ENCODE measurements at places on chromosomes 1 and 21.

DNA sequence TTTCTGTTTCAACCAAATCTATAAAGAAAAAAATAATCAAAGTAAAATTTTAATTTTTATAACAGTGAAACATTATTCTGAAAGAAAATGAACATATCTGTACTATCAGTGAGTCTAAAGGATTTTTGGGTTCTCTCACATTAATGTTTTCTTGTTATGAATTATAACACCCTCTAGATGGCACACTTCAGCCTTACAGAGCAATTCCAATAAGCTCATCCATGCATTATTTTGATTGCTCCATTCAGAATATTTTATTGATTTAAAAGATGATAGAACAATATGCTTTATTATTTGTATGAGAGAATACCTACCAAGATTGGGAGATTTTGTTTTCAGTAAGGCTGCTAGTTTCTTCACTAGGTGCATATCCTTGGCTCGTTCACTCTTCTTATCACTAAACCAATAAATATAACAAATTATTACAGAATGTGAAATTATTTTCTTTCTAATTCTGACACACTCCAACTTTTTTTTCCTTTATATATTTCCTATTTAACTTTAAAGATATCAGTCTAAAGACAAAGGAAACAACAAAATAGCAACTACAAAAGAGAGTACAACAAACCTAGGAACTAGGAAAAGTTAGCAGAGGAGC is 82.4 kb downstream of the RAB3GAP2 start:
- DNase-seq: peak; percentile 48

GRCh38 chr1:54724771-54725170 is 9.1 kb downstream of the TTC4 start:
- DNase-seq: no peak

DNA sequence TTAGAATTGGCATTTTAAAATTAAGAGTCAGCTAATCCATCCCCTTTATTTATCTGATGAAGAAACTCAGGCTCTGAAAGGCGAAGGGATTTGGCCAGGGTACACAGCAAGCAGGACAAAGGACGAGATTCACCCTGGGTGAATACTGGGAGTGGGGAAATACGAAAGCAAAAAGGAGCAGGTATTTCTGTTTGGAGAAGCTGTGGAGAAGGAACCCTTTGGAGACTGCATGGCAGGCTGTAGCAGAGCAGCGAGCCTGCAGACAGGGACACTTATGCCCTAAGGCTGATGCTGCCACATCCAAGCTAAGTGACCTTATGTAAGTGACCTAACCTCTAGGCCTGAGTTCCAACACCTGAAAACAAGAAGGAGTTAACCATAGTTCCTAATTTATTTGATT is 207.2 kb upstream of the C1orf87 start:
- DNase-seq: no peak

DNA sequence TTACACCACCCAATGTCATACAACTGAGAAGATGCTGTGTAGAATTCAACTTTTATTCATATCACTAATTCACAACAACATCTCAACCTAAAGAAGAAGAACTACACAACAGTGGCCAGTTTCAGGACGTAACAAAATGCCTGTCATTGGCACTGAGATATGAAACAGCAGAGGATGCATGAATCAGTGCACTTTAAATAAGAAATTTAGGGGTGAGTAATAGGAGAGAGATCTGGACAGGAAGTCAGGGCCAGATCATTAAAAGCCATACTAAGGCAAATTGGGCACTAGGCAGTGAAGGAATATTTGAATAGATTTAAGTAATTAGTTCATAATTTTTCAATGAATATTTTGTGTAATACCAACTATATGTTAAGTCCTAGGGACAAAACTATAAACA is 510.5 kb downstream of the PLPP3 start:
- no peak for DNase-seq

DNA sequence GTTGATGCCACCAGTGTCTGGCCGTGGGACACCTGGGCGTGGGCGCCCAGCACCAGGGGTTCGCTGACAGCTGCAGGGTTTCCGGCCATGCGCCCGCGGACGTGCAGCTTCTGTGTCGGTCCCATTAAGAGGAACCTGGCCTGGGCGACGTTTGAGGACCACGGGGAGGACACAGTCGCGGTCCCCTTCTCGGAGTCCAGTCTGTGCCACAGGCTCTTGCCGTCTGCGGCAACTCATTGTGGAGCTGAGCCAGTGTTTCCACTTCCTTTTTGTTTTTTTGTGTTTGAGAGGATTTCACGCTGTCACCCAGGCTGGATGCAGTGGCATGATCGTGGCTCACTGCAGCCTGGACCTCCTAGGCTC is 1.6 kb upstream of the C1orf159 start:
- DNase-seq: no peak

- no peak for DNase-seq
Measured at GRCh38 chr1:26496861-26497260, 24.6 kb downstream of the HMGN2 start.

- DNase-seq: no peak
Measured at GRCh38 chr1:116806245-116806644, 52.0 kb downstream of the CD2 start.

DNA sequence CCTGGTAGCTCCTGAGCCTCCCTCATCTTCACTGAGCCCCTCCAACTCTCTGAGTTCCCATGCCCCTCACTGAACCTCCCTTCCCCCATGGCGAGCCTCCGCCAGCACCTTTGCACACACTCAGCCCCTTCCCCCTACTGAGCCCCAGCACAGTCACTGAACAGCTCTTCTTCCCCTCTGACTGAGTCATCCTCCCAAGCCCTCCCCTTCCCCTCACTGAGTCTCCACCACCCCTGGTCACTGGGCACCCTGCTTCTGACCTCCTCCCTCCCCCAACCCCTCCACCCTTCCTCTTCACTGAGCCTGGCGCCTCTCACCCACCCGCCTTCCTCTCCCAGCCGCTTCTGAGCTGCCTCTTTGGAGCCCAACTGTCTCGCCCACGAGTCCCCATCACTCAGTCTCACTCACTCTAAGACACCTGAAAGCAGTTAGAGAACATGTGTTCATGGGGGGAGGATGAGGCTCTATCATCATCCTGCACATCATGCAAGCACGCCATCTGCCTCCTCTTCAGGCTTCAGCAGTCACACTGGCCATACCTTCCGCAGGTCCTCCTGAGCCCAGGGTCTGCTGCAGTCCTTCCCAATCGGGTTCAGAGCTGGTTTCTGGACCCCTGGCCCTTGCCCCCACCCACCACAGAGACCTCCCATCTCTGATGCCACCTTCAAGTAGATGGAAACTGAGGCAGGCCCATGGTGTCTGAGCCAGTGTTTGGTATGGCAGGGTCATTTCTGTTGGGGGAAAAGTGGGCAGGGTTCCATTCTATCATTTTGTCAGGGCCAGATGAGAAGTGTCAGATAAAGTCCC is 2.0 kb upstream of the TRNP1 start:
- DNase-seq: no peak

GRCh38 chr1:231702804-231703203 is 76.2 kb downstream of the DISC1 start:
- no peak for DNase-seq

DNA sequence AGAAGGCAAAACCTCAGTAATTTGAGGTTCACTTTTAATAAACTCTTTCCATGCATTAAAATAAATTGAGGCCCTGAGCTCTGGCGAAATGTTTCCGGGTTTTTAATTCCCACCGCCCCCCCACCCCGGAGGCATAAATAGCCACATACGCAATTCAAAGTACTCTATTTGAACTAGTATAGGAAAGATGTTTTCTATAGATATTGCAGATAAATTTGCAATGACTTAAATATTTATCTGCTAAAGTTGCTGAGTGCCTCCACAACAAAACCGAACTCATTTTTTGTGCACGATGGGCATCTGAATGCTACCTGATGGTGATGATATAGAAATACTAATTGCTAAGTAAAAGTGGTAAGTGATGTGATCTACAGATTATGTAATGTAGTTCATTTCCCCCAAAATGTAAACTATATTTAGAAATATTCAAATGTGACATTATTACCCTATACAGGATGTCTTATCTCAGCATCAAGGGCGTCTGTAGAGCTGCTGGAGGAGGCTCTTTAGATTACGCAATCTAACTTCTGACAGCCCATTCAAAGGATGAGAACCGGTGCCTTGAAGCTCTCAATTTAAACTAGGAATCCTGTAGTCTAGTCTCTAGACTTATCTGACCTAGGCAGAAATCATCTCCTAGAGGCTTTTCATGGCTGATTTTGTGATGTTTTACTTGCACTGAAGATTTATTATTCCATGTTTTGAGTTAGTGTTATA is 8.5 kb downstream of the IRF2BP2 start:
- DNase-seq: no peak

DNA sequence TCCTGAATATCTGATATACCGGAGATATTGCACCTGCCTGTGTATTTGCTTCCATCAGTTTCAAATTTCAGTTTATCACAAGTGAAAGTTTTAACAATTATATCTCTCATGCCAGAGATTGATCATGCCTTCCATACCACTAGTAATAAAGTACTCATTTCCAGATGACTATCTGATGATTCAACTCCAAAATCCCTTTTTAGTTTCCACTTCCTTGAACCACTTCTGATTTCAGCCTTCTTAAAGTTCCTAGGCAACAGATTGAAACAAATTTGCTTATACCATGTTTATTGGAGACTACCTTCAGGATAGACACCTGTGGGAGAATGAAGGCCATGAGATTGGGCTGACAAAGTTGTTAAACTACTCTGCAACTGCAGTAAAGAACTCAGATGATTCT is 21.5 kb upstream of the COL11A1 start:
- no peak for DNase-seq

DNA sequence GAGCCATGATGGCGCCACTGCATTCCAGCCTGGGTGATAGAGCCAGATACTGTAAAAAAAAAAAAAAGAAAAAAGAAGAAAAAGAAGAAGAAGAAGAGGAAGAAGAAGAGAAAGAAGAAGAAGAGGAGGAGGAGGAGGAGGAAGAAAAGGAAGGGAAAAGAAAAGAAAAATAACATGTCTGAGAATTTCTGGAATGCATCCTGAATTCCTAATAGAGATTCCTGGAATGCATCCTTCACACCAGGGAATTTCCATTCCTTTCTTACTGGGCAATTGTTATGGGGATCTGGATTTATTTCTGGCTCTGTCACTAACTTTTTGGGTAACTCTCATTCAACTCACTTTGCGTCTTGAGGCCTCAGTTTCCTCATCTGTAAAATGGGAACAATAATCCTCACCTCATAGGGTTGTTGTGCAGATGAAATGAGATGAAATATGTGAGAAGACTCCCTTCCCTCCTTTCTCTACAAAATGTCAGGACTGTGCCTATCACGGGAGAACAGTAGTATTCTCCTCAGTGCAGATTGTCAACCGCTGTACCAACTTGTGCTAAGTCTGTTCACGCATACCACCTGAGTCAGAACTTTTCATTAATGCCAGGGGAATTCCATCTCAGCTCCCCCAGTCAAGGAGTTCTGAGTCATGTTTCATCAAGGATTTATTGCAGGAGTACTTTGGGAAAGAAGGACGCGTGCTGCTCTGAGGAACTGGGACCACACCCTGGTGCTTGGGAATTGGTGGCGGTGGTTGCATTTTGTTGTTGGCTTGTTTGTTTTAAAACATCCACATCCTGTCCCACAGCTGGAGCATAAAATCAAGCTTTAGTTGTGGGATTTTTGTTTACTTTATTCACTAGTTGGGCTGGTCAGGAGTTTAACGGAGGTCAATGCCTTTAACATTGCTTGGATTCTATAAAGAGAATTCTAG is 42.4 kb upstream of the ROR1 start:
- no peak for DNase-seq

DNA sequence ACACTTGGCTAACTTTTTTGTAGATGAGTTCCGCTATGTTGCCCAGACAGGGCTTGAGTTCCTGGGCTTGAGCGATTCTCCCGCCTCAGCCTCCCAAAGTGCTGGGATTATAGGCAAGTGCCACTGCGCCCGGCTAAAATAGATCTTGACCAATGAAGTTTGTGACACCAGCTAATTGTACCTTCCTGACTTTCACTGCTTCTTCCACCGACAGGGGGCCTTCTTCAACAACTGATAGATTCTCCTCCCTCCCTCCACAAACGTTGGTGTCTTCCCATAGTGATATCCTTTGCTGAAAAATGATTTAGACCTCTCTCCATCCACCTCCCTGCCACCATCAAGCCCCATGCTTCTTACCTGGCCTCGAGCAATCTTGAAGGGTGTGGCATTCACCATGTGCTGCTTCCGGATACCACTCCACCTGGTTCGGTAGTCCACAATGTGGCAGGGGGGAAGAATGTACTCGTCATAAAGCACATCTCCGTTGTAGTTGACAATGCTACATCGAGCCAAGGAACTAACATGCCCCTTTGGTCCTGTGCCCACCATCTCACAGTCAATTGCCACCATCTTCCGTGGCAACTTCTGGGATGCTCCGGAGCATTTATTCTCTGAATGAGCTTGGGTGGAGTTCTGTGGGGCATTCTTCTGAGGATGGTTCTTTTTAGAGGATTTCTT is 1.6 kb upstream of the METTL25B start:
- peak; percentile 65 for DNase-seq

GRCh38 chr21:29181799-29182470 is 51.5 kb downstream of the MAP3K7CL start:
- DNase-seq: no peak

- no peak for DNase-seq
Measured at GRCh38 chr1:201583663-201584062, 44.7 kb downstream of the NAV1 start.

All from pons (tissue), 1 donor.